ENCODE measurements at places on chromosomes 12 and 14.

DNA sequence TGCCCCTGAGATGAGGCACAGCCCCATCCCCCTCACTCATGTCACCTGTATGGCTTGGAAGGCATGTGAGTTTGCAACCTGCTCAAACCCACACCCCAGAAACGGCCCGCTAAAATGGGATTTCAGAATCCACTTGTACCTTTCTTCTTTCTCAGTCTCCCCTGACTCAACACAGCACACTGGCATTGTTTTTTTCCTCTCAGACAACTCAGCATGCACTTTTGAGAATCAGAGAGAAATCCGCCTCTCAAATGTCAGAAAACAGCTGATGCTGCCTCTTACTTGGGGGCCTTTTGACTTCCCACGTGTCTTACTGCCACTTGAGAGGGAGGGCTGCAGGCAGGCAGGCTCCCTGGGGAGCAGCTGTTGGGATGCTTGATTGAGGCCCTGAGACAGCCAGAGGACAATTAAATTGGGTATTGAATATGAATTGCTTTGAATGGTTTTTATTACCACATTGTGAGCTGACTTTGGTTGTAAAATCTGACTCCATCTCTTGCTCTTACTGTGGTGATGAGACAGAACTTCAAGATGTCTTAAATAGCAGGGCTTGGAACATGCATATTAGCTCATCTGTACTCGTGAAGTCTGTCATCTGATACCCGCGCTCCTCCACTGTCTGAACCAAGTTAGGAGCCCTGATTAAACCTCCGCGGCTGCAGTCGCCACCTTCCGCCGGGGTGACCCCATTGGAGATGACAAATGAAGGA is 96.6 kb downstream of the APAF1 start:
- DNase-seq: peak; percentile 26

DNA sequence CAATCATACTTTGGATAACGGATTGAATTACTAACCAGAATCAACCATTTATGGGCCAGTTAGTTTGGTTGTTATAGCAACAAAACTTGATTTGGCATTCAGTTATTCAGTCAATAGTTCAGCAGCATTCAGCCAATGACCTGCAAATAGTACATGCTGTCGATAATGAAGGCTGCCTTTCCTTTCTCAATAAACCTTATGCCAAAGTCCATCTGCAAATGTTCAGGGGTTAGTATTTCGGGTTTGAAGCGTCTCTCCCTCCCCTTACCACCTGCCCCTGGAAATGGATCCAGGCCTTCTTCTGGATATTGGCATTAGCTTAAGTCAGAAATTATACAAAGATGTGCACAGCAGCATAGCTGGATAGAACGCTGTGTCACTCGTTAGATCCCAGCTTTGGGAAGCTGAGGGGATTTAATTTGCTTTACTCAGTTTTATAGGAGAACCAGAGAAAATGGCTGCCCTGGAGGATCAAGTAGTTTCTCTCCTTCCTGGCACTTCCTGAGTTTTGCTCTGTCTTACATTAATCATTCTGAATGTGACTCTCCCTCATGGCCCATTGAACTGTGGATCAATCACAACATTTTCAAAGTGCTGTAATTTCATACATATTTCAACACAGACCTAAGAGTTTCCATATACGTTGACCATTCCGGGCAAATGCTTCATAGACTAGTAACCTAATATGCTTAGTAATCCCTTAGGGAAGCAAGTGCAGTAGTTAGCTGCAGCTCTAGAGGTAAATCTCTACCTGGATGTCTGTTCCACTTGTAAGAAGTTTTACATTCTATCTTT is 46.7 kb upstream of the PTPRR start:
- no peak for DNase-seq

- DNase-seq: no peak
Measured at GRCh38 chr14:65334765-65335410, 77.6 kb upstream of the FUT8 start.

GRCh38 chr12:113945174-113946173 is 20.7 kb downstream of the RBM19 start:
- DNase-seq: no peak

GRCh38 chr14:43479596-43480195 is 1027.4 kb downstream of the FSCB start:
- DNase-seq: no peak

DNA sequence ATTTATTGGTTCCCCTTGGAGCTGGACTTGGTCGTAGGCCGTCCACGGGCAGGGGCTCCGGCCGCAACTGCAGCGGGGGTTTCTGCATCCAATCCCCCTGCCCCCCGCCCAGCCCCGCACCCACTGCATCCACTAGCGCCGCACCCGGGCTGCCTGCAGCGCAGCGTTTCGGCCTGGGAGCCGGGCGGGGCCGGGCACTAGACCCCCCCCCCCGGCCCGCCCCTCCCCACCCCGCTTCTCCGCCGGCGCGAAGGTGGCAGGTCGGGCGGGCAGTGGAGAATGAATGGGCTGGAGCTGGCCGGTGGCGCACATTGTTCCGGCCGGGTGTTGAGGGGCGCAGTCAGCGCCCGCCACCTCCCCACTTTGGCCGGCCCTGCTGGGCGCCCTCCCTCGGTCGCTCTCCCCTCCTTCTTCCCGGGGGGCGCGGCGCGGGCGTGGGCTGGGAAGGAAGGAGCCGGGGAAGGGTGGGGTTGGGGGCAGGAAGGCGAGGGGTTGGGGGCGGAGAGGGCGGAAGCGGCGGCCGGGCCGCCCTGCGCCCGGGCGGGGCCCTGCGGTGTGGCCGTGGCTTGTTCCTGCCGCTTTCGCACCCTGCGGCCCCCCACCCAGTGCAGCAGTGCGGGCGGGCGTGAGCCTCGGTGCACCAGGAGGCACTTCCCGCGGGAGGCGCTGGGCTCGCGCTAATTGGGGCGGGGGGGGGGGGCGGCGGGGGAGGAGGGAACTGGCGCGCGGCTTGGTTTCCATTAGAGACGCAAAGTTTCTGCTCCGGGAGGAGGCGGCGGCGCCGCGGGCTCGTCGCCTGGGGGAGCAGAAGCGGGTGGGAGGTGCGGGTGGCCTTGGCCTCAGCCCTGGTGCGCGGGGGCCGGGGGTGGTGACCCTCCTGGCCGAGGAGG is 841 bp downstream of the CALM1 start:
- DNase-seq: peak; percentile 59

GRCh38 chr12:124821252-124822200 is 42.1 kb downstream of the SCARB1 start:
- no peak for DNase-seq

DNA sequence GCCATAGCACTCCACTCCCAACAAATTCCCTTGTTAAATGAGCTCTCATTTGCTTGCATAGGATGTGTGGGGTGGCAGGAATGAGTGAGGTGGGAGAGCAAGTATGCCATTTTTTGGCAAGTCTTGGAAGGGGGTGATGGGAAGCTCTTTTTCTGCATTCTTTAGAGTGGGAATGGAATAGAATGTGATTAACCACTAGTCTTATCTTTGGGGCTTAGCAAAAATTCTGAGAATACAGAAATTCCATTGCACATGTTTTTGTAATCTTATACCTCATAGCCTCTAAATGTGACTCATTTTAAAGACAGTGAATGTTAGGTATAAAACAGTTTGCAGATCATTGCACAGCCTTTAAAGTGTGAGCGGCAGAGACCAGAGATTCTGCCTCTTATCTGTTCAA is 28.4 kb upstream of the NEDD1 start:
- no peak for DNase-seq

GRCh38 chr14:85024931-85025330 is 505.0 kb upstream of the FLRT2 start:
- no peak for DNase-seq

- no peak for DNase-seq
Measured at GRCh38 chr14:99579903-99580571, 24.0 kb downstream of the CCDC85C start.

GRCh38 chr12:54052438-54053002 is 1.1 kb upstream of the HOXC4 start:
- no peak for DNase-seq

GRCh38 chr14:31945701-31946100 is 131.4 kb upstream of the ARHGAP5 start:
- DNase-seq: no peak

DNA sequence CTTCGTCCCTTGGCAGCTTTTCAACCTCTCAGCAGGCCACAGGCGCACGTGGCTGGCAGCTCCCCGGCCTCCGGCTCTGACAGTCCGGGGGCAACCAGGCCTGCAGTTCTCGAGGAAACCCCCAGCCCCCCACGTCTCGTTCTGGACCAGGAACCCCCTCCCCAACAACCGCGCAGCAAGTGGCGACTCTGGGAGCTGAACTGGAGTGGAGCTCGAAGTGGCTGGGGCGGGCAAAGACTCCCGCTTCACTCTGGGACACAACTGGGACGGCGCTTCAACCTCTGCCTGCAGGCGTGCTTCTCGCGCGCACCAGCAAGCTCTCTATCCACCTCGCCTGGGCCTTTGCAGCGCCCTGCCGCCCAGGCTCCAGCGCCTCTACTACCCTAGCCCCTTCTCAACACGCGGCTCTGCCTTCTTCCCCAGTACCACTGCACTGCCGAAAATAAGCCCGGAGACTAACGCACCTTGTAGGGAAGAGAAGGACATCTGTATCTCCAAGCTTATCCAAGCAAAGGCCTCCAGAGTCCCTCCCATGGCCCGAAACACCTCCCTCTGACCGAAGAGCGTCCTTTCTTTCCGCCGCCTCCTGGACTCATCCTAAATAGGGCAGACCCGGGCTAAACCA is 2.4 kb upstream of the NKX2-1 start:
- DNase-seq: no peak

DNA sequence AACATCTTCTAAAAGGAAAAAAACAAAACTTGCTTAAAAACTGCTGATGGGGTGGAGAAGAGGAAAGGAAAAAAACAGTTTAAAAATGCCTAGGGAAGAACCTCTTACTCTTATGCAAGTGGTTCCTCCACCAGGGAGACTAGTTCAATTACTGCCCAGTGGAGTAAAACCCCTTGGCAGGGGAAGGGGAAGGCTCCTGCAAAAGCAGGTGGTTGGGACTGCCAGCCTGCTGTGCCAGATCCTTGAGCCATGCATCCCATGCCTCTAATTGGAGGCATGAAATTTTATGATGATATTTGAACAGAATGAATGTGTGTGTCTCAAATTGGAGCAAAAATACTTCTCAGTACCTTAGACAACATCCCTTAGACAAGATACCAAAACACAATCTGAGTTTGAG is 118.8 kb downstream of the FSCB start:
- DNase-seq: no peak

DNA sequence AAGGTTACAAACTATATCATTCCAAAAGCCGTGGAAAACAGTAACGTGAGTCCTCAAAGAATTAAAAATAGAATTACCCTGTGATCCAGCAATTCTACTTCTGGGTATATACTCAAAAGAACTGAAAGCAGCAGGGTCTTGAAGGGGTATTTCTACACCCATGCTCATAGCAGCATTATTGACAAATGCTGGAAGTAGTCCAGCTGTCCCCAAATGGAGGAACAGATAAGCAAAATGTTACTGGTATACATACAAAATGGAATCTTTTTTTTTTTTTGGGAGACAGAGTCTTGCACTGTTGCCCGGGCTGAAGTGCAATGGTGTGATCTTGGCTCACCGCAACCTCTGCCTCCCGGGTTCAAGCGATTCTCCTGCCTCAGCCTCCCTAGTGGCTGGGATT is 32.9 kb downstream of the ADIPOR2 start:
- DNase-seq: no peak

DNA sequence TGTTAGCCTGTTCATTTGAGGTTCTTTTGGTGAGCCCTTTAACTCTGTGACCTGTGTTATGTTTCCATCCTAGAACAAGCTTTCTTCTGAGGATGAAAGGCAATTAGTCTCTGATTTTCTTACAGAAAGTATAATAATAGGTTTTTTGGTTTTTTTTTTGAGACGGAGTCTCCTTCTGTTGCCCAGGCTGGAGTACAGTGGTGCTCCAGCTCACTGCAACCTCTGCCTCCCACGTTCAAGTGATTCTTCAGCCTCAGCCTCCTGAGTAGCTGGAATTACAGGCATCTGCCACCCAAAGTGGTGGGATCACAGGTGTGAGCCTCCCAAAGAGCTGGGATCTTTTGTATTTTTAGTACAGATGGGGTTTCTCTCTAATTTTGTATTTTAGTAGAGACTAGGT is 52.7 kb upstream of the SYNE2 start:
- no peak for DNase-seq

DNA sequence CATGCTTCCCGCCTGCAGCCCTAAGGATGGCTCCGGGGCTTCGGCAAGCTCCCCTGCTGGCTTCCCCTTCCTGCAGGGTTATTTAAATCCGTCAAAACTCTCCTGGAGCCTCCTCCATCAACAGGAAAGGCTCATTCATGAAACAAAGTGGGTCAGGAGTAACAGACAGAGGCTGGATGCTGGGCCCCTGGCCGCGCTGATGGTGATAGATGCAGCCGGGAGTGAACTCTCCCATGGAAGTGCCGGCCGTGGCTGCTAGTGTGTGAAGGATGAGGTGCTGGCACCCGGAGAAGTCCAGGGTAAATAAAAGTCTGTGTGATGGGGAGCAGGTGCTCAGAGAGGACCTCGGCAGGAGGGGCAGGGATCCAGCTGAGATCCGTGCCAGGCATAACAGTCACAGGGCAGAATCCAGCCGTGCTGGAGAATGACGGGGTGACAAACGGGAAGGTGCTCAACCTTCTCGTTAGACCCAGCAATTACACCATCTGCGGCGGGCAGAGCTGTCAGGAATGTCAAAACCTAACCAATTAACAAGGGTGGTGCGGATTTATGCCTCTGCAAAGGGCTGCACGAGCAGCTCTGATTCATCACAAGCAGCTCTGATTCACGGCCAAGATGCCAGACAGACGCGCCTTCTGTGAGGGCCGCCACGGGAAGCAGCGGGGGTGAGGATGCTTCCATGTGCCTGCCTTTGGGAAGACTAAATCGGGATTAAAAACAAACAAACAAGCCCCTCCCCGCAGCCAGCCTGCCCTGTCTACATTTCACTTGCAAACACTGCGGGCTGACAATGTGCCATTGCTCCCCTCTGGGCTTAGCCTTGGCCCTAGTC is 55.6 kb downstream of the SYNE3 start:
- DNase-seq: no peak

DNA sequence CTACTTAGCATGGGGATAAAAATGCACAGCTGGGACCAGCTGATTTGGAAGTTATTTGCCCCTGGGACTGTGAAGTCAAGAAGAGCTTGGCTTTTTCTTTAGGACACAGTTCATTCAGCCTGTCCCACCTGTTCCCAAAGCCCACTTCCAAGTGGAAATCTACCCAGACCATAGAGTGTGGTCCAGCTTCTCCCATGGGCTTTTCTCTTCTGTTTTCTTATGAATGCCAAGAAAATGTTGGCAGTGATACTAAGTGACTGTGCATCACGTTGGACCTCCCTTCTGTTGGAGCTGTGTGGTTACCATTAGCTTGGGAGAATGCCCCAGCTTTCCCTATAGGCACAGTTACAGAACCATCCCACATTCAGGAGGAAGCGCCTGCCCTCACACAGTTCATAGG is 89.4 kb downstream of the NT5DC3 start:
- no peak for DNase-seq

DNA sequence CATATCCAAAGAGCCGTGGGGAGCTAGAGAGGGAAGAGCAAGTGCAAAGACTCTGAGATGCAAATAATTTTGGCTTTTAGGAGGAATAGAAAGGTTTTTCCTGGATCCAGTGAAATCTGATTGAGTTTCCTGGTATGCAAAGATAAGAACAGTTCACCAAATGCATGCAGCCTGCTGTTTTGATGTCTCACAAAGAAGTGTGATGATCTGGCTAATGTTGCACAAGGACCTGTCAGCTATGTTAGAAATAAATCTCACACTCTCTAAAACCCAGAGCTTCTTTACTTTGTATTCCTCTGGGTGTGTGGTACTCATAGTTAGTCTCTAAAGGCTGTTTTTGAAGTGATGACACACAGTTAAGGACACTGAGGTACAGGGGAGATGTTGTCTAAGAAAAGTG is 321.4 kb downstream of the AACS start:
- no peak for DNase-seq
